ENCODE measurements at places on chromosomes 16 and 17.

DNA sequence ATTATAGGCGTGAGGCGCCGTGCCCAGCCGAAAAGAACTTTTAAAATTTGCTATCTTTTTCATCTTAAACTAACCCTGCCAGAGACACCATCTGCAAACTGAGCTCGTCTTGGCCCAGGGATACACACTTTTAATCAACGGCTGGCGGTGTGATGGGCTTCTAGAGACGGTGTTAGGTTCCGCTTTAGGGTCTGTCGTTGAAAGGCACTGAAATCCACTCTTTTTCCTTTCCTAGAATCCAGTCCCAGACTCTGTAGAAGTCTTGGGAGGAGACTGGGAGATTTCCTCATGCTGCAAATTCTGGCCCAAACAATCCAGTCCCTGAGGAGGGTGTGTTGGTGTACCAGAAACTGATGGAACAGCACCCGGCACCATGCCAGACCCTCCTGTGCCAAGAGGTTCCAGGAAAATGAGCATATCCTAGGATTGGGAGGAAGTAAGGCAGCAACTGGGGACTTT is 52.0 kb upstream of the TEX2 start:
- peak; percentile 18 for DNase-seq

DNA sequence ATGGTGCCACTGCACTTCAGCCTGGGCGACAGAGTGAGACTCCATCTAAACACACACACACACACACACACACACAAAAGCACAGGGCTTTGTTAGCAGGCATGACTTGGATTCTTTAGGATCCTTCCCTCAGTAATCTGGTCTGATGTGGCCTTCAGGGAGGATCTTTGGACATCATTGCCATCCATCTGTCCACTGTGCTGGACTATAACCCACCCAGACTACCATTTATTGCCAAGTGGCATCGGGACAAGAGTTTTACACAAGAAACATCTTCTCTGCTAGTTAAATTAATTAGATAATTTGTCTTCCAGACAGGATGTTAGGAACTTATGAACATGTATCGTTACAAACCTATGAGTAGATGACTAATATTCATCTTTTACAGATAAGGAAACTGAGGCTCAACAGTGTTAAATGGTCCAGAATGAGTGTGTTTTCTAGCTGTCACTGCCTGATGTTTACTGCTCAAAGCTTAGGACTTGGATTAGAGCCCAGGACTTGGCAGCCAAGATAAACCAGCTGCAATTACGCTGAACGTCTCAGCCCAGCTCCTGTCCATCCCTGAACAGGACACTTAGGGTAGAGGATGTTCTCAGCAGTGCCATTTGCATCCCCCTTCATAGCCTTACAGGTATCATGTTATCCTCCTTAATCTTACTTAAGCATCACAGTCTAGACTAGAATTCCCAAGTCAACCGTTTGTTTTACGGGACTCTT is 285.8 kb downstream of the WWOX start:
- no peak for DNase-seq

GRCh38 chr16:73086108-73086507 is 38.2 kb upstream of the ZFHX3 start:
- DNase-seq: no peak

DNA sequence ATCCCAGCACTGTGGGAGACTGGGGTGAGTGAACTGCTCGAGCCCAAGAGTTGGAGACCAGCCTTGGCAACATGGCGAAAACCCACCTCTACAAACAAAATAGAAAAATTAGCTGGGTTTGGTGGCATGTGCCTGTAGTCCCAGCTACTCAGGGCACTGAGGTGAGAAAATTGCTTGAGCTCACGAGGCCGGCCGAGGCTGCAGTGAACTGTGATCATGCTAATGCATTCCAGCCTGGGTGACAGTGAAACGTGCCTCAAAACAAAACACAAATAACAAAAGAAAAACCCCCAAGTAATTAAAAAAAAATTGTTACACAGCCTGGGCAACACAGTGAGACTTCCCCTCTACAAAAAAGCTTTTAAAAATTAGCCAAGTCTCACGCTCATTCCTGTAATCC is 5.0 kb downstream of the CCDC47 start:
- no peak for DNase-seq

DNA sequence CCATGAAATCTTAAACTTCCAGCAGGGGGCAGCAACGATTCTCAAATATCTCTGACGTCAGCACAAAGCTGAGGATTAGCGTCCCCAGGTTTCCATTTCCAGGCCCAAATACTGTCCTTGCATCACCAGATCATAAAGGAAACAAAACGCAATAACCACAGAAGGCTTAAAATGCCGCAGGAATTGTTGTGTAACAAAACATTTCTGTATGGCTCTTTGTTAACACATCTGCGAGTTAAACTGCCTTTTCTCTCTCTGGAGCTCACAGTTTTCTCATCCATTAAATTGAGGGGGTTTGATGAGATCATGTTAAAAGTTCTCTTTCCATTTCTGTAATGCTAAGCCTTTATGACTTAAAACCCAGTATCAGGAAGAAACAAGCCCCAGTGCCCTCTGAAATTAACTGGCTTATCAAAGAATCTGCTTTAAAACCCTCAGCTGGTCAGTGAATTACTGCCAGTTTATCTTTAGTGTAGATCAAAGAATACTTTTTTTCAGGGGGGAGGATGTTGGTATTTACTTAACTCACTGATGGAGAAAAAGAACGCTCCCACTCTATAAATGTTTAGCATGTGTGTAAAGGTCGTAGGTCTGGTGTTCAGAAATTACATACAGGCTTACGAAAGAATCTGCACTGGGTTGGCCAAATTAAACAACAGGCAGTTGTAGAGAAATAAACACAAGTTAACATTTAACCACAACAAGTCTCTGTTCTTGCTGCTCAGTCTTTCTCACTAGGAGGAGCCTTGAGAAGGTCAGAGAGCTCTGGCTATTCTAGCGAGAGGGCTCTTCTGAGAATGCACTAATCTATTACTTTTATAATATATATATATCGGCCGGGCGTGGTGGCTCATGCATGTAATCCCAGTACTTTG is 10.6 kb upstream of the TERF2 start:
- DNase-seq: peak; percentile 99

GRCh38 chr17:33521784-33522183 is 228.7 kb upstream of the ASIC2 start:
- DNase-seq: no peak

DNA sequence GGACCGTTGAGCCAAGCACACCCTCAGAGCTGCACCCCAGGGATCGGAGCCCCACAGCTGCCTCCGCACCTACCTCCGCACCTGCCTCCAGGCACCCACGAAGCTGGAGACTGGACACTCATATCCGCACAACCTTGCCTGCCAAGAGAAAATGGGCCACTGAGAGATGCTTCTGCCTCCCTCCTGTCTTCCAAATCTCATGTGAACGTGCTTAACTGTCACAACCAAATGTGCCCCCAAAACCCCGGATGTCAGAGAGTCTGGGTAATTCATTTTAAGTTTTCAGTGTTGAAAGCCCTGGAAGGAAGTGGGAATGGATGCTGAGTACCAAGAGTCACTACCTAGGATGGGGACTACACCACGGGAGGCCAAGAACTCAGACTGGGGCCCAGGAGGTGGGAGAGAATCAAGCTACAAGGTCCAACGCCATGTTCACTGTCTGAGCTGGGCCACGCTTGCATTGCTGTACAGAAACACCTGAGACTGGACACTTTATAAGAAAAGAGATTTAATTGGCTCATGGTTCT is 49.5 kb upstream of the MEAK7 start:
- DNase-seq: no peak

GRCh38 chr16:2468725-2469398 is 2.2 kb upstream of the NTN3 start:
- DNase-seq: no peak

- DNase-seq: no peak
Observed at GRCh38 chr16:10494343-10495030, 85.9 kb downstream of the EMP2 start.

Measured in amniotic epithelial cell (primary cell).